ENCODE measurements at places on chromosomes 12 and 14.

- DNase-seq = no peak
These were observed 338.9 kb downstream of the PDZRN4 start for GRCh38 chr12:41527062-41527461.

- no peak for DNase-seq
These were observed 1444.5 kb upstream of the FLRT2 start for GRCh38 chr14:84085493-84085892.

DNA sequence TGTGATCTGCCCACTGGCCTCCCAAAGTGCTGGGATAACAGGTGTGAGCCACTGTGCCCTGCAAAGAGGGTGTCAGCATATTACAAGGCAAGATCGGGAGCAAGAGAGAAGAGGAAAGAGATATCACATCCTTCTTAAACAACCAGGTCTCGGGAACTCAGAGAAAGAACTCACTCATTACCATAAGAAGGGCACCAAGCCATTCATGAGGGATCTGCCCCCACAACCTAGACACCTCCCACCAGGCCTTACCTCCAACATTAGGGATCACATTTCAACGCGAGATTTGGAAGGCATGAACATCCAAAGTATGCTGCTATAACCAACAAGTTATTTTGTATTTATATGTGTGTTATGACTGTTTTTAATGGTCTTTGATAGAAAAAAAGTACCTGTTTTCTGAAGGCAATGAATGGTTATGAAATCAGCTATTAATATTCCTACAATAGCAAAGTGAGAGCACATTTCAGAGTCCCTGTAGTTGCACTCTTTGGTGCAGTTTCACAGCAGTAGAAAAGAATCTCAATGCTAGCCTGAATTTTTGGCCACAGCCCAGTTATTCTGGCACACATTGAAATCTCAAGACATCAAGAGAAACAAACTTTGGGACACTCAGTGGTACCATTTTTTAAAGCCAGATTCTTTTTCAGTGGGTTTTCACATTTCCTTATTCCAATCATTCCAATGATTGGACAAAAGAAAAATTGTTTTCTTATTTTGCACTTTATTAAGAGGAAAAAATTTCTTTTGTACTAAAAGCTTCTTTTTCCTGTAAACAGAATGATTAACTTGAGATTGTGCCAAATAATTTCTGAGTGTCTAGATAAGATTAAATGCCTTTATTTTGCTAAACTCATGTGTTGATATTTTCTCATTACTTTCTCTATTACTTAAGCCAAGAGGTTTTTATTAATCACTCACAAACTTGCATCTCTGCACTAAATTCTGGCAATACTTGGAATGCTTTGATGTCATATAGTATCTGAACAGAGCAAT is 582.6 kb upstream of the ATP2B1 start:
- no peak for DNase-seq

- no peak for DNase-seq
These were observed 23.3 kb downstream of the CHST11 start for GRCh38 chr12:104480012-104480411.

- DNase-seq = no peak
These were observed 187.2 kb upstream of the NEDD1 start for GRCh38 chr12:96719660-96720362.

GRCh38 chr12:104315326-104316224 is 12.0 kb downstream of the EID3 start:
- no peak for DNase-seq

- peak; percentile 73 for DNase-seq
These were observed at the start of gene KIF21A for GRCh38 chr12:39443081-39443928. KIF21A (minus strand) TSS chr12:39443120; CDS start chr12:39442970, 150 bp downstream.

GRCh38 chr12:94990222-94990621 is 13.3 kb downstream of the NDUFA12 start:
- no peak for DNase-seq
